Activated CD4-positive, alpha-beta T cell treated with anti-CD3 and anti-CD28 coated beads, Interleukin-10, Interleukin-2, amounts not matched to agents 100 ng/mL and 50 ng/mL, durations not matched to agents 16 hours and 8 hours (primary cell): ENCODE measurements at places on chromosomes 13 and 19.

- DNase-seq, result peak; percentile 62
Measured at GRCh38 chr19:3494051-3494450, 6.4 kb downstream of the DOHH start.

DNA sequence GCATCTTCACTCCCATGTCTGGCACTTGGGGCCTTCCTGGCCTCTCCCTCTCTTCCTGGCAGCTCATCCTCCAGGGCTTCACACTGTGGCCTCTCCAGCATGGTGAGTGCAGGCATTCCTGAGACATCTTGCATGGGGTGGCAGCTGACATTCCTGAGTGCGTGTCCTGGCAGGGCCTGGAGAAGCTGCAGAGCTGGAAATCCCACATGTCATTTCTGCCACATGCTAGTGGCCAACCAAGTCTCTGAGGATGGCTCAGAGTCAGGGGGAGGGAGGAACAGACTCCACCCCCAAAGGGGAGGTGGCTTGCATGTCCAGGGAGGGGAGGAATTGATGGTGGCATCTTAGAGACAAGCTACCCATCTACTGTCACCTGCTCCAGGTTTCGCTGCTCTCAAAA lies 41.6 kb upstream of the AMER2 start:
- DNase-seq, result no peak

DNA sequence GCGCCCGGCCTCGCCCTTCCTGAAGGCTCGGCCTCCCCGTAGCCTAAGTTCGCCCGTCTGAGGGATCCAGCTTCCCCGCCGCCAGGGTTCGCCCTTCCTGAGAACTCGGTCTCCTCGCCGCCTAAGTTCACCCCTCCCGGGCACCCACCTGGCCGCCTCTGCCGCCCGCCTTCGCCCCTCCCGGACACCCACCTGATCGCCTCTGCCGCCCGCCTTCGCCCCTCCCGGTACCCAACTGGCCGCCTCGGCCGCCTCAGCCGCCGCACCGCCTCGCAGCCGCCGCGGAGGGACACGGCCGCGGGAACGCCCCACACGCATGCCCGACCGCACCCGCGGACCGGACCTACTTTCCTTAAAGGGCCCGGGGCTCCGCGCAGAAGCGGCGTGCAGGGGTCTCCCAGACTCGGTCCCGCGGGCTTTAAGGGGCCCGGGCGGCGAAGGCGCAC lies at the start of gene MOB3A:
Gene MOB3A (minus strand): TSS at position 293 of the 446 bp plus-strand sequence. CDS start 17,766 bp downstream, outside the sequence.
- peak; percentile 90 for DNase-seq

GRCh38 chr19:38741670-38742069 lies 2.6 kb downstream of the CAPN12 start:
- DNase-seq, result no peak

DNA sequence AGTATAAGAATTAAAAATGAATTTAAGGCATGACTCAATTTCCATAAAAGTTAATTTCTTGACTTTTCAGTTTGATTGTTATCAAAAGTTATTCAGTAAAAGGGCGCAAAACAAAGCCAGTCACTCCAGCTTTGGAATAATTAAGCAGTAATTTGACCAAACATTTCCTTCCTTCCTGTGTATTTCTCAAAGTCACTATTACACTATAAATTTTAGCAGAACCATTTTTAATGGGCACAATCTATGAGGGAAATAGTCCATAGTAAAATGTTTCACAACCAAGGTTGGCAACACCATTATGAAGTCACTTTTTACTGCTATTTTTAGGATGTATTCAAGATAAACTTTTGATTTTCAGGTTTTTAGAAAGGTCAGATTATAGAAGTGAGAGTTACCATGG lies 91.0 kb downstream of the DACH1 start:
- no peak for DNase-seq

GRCh38 chr19:21197590-21198295 lies 55.9 kb downstream of the ZNF431 start:
- DNase-seq, result no peak

- no peak for DNase-seq
Measured at GRCh38 chr19:41323023-41323422, 13.1 kb downstream of the CCDC97 start.

DNA sequence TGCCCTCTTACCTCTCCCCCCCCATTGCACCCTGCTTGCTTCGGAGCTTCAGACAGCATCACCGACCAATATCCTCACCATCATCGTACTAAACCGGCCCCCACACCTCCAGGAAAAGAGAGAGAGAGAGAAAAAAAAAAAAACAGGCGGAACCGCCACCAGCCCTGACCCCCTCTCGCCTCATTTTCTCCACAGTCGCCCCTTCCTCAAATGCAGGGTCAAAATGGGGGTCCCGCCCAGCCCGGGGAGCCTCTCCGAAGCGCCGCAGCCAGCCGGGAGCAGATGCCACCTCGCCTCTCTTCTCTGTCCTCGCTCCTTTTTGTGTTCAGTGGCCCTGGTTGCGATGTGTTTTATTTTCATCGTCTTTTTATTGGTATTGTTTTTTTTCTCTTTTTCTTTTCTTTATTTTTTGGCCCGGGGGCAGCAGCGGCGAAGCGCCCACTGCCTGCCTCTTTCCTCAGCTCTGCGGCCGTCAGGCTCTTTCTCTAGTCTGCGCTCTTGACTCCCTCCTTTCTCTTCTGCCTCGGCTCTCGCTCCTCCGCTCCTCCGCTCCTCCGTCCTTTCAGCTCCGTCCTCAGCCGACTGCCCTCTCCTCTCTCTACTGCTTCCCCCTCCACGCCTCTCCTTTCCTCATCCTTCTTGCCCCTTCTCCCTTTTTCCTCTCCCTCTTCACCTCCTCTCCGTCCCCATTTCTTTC lies 41.4 kb downstream of the DEDD2 start:
- no peak for DNase-seq

- DNase-seq, result no peak
Measured at GRCh38 chr13:94968757-94969086, 256.4 kb upstream of the SOX21 start.

GRCh38 chr19:58227964-58228584 lies 640 bp upstream of the ZNF544 start:
- DNase-seq, result no peak

GRCh38 chr13:26132756-26133155 lies 80.9 kb upstream of the SHISA2 start:
- no peak for DNase-seq

- DNase-seq, result peak; percentile 44
Measured at GRCh38 chr19:36032251-36033104, at the start of gene CLIP3. Gene CLIP3 (minus strand): TSS chr19:36032873. CDS start chr19:36032357, 516 bp downstream.

- no peak for DNase-seq
Measured at GRCh38 chr13:93409001-93409400, 182.4 kb downstream of the GPC6 start.

DNA sequence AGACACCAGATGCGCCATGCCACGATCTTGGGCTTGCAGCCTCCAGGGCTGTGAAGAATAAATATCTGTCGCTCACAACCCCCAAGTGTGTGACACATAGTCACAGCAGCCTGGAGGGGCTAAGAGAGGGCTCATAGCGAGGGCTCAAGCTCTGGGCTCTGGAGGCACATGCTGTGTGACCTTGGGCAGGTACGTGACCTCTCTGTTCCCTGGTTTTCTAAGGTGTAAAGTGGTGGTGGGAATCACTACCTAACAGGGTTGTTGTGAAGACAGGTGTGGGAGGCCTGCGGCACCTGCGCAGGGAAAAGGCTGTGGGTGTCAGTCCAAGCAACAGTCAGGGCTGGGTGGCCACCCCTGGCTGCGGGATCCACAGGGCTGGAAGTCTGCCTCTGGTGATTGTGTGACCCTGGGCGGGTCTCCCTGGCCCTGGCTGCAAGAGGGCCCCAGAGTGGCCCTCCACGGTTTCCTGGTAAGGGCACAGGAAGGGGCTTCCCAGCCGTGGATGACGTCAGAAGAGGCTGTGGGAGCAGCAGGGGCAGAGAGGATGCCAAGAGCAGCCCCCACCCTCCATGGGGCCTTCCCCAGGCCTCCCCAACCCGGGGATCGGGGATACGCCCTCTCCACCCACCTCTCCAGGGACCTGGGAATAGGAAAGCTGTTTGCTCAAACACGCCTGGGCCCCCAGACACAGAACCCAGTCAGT lies 218.8 kb upstream of the SGCG start:
- no peak for DNase-seq

GRCh38 chr13:67224148-67224846 lies 5.8 kb downstream of the PCDH9 start:
- DNase-seq, result peak; percentile 60

DNA sequence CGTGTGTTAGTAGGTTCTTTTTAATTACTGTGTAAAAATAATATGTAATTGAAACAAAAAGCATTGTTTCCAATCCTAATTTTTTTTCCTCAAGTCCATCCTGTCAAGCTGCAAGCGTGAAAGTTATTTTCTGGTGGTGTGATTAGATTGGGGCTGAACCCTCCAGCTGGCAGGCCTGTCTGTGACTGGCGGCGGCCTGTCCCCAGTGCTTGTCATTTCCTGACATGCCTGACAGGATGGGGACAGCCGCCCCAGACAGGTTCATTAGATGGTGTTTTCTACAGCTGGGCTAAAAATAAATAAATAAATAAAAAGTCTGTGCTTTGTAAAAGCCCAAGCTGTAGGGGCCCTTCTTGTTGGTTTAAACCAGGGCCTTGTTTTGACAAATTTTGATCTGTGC lies 53.7 kb upstream of the MAB21L1 start:
- DNase-seq, result no peak

GRCh38 chr13:66888698-66889097 lies 341.4 kb downstream of the PCDH9 start:
- DNase-seq, result no peak

GRCh38 chr19:1555487-1556389 lies 12.4 kb downstream of the MEX3D start:
- no peak for DNase-seq

GRCh38 chr13:60019119-60019993 lies 144.4 kb downstream of the DIAPH3 start:
- DNase-seq, result peak; percentile 39

- no peak for DNase-seq
Measured at GRCh38 chr13:22014469-22014868, 343.6 kb downstream of the FGF9 start.

GRCh38 chr19:51702103-51702824 lies 9.1 kb downstream of the SPACA6 start:
- DNase-seq, result no peak

DNA sequence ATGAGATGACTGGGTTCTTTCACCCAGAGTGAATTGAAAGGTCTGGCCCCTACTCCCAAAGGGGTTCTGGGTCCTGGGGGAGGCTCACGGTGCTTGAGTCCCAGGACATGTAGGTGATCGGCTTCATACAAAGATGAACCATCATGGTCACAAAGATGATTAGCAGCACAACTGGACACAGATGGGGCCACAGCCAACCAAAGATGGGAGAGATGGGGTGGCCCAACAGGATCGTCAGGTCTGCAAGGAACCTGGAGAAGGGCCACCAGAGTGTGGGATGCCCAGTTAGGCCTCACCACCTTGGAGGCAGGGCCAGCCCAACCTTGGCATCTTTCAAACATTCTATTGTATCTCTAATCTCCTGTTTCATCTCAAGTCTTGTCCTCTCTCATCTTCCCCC lies 34.5 kb downstream of the SLC6A16 start:
- DNase-seq, result no peak

GRCh38 chr19:36891768-36892357 lies 24.2 kb downstream of the ZNF829 start:
- DNase-seq, result no peak

- DNase-seq, result no peak
Measured at GRCh38 chr19:5002143-5002542, 33.2 kb downstream of the KDM4B start.

- DNase-seq, result no peak
Measured at GRCh38 chr13:90171649-90172048, 1175.8 kb upstream of the MIR17HG start.

DNA sequence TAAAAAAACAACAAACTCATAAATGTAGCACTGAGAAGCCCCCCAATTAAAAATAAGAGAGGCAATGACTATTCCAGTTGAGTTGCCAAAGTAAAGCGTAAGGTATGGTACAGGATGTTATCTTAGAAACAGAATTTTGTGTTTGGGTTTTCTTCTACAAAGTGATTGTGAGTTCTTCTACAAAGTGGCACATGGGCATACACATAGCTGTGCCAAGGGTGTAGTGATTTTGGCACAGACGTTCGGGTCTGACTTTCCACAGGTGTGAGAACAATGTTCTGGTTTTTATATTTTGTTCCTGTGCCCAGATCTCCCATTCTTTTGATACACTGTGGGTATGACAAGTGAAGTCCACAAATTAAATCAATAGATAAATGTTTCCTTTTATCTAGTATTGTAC lies 190.1 kb upstream of the CSNK1A1L start:
- DNase-seq, result no peak

- DNase-seq, result peak; percentile 80
Measured at GRCh38 chr19:49113762-49114629, at the start of gene LIN7B. Gene LIN7B (plus strand): TSS chr19:49114370. CDS start chr19:49114405, 35 bp downstream.

DNA sequence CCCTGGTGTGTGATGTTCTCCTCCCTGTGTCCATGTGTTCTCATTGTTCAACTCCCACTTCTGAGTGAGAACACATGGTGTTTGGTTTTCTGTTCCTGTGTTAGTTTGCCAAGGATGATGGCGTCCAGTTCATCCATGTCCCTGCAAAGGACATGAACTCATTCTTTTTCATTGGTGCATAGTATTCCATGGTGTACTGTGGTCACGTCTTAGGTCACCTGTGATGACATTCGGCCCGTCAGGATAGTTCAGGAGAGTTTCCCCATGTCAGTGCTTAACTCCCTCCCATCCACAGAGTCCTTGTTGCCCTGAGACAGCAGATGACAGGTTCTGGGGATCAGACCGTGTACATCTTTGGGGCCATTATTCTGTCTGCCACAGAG lies 8.6 kb downstream of the ZNF444 start:
- DNase-seq, result no peak

DNA sequence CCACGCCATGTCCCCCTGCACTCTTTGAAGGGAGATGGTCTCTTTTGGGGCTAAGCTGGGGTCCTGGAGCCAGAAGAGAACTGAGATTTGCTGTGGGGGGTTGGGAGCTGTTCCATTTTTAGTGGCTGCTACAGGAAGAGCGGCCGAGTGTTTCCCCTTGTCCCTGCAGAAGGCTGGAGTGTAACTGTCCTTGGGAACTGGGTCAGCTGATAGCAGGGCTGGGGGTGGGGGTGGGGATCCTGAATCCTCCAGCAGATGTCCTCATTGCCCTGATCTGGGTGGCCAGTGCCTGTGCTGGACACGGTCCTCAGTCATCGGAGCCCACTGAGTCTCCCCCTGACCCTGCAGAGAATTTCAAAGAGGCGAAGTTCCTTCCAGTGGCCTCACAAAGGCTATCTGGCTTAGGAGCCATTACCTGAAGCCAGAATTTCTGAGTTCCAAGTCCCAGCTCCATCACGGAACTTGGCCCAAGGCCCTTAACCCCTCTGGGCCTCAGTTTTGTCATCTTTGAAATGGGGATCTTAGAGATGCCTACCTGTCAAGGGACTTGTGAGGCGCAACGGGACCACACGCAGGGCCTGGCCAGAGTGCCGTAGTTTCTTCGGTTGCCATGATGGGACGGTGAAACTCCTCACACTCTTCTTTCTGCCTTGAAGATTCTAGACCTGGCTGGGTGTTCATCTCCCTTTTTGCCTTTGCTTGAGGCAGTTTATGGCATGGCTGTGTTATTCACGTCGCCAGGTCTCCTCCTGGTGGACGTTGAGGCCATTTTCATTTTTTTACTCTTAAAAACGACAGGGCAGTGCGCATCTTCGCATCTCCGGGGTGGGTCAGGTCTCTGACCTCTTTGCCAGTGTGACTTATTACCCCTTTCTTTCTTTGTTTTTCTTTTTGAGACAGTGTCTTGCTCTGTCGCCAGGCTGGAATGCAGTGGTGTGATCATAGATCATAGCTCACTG lies 51.9 kb downstream of the DNM2 start:
- DNase-seq, result no peak
